SIG-M5 (cell line): ENCODE measurements at places on chromosomes 5 and 9.

DNA sequence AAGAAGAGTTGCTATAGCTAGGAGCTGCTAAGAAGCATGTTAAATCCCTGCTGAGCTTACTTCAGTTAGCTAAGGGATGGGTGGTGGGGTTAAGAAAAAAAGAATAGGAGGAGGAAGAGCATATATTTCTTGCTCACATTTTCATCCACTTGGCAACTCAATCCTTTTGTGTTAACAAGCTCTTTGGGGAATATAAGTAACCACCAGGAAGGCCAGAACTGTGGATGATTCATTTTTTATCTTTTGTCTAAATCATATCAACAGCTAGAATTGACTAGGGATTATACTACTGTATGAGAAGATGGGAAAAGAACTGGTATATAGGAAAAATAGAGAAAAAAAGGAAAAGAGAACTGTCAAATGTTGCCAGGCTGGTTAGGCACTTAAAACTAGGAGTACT, 555.3 kb upstream of the ARRDC3 start:
- DNase-seq, result no peak

DNA sequence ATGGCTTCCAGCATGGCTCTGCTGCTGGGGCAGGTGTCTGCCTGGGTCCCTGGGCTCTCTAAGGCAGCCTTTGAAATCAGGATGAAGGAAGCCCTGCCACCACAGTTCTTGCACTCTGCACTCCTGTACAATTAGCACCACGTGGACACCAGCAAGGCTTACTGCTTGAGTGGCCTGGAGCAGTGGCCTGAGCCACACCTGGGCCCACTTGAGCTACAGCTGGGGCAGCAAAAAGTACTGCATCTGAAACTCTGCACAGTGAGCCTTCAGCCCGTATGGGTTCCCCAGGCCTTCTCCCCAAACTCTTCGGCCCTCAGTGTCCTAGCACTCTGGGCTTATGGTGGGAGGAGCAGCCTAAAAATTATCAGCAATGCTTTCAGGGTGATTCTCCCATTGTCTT, 8.0 kb upstream of the INIP start:
- no peak for DNase-seq

- DNase-seq, result no peak
Measured at GRCh38 chr9:19320495-19320894, 59.5 kb downstream of the RPS6 start.

DNA sequence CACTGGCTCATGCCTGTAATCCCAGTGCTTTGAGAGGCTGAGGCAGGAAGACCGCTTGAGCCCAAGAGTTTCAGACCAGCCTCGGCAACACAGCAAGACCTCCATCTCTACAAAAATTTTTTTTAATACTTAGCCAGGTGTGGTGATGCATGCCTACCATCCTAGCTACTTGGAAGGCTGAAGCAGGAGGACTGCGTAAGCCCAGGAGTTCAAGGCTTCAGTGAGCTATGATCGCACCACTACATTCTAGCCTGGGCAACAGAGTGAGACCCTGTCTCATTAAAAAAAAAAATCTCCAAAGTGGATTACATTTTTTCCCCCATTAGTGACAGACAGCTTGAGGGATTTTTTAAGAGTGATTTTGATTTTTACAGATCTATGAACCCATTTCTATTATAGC, 230.8 kb downstream of the BNC2 start:
- DNase-seq, result no peak
